Muscle of leg (tissue), 16 donors: ENCODE measurements at places on chromosomes 5 and 9.

DNA sequence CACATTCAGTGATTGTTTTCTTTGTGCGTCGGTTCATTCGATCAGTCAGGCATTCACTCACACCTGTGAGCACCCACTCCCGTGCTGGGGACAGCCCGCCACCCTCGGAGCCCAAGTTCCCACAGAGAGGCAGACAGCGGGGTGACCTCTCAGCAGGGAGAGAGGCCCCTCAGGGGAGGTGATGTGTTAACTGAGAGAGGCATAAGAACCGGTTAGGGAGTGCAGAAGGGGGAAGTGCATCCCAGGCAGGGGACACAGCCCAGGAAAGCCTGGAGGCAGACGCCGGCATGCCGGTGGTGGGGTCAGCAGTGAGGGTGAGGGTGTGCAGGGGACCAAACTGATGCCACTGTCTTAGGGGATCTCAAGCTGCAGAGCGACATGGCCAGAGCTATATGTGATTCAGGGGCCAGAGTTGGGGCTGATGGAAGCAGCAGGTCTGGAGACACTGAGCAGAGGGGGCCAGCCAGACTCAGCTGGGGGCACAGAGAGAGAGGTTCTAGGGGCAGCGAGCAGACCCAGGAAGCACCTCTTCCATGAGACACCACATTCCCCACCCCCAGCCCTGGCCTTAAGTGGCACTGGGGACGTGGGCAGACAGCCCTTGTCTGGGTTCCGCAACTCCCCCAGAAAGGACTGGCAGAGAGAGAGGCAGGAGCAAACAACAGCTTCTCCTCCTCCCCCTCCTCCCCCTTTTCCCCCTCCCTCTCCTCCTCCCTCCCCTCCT lies 35.9 kb downstream of the HK3 start:
- DNase-seq = no peak

GRCh38 chr5:55303238-55303690 lies 4.2 kb downstream of the DHX29 start:
- DNase-seq = no peak

DNA sequence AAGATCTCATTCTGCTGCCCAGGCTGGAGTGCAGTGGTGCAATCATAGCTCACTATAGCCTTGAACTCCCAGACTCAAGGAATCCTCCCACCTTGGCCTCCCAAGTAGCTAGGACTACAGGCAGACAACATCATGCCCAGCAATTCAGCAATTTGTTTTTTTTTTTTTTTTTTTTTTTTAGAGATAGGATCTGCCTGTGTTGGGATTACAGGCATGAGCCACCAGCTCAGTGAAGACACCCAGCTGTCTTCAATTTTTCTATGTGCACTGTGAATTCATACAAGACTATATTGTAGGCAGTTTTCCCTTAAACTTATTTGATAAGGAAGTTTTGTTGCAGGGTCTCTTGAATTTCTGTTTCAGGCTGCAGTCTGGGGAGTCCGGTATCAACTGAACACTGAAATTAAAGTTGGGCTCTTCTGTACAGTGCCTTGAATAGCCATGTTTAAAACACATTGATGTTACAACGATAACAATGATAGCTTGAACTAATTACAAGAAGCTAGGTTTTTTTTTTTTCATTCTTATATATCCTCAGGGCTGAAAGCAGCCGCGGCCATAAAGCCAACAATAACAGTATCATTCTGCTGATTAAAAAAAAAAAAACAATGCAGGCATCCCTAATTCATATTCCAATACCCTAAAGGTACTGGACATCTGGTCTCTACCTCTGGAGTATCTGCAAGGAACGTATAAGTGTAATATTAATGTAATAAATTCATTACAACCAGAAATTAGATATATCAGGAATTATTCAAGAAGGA lies 63.5 kb downstream of the MPDZ start:
- no peak for DNase-seq

DNA sequence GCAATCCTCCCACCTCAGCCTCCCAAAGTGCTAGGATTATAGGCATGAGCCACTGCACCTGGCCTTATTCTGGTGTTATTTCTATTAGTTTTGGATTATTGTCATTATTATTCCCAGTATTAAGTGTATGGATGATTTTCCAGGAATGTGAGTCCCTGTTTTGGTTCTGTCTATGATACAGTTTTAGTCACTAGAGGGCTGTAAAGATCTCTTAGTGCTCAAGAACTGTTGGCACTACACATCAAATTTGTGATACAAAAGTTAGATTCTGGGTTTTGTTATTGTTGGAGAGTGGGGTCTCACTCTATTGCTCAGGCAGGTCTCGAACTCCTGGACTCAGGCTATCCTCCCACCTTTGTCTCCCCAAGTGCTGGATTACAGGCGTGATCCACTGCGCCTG lies 12.1 kb downstream of the CCL28 start:
- DNase-seq = no peak

DNA sequence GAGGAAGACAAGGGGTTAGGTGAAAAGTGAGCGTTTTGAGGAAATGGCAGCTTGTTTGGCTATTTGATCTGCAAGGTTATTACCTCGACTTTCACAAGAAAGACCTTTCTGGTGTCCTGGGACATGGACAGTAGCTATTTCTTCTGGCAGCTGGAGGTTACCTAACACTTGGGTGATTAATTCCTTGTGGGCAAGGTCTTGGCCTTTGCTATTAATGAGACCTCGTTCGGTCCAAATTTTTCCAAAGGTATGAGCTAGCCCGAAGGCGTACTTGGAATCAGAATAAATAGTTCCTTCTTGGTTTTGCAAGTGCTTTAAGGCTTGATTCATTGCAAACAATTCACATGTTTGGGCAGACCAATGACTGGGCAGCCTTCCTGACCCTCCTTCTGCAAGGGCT lies 4.9 kb downstream of the GTF3C5 start:
- no peak for DNase-seq

GRCh38 chr5:142046191-142046590 lies 33.4 kb upstream of the GNPDA1 start:
- DNase-seq = peak; percentile 57

DNA sequence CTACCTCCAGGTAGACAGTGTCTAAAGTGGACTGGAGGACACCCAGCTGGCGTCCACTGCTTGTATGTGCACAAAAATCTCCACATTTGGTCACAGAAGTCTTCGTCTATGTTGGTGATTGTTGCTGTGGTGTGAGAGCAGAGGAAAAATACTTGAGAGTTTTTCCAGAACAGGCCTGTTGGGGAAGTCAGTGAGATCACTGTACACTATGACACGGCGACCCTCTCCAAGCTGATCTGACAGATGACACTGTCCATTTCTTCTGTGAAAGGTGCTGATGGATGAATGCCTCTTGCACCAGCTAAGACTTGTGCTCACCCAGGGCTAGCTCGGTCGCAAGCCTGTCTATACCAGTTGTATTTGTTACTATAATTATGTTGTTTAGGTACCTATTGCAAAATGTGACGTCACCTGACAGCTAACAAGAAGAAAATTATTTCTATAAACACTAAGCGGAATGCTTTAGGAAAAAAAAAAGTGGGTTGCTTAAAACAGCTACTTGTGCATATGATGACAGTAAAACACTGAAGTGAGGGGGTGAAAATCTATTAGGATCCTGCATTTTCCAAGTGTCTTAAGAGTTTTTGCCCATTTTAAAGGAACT lies 142.3 kb downstream of the ROR2 start:
- DNase-seq = peak; percentile 42

DNA sequence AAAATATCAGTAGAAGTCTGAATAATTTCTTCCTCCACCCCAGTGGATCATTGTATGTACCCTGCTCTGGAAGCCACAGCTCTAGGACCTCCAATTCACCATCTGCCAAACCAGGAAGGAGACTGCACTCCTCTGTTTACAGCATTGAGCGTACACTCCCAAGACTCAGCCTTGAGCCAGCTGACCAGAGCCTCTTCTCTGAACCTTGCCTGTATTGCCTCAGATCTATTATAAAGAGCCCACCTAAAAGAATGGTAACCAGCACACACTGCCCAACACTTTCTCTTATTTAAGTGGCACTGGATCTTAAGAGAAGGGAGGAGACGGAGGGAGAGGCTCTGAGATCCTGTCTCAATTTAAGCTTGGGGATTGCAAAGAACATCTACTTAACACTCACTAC lies 217.8 kb upstream of the RASEF start:
- DNase-seq = no peak

GRCh38 chr5:55160493-55161209 lies 680 bp downstream of the GPX8 start:
- peak; percentile 98 for DNase-seq

- DNase-seq = no peak
Measured at GRCh38 chr9:126545106-126545505, 68.6 kb upstream of the LMX1B start.

- DNase-seq = no peak
Measured at GRCh38 chr5:150641006-150641570, 628 bp downstream of the SYNPO start.

DNA sequence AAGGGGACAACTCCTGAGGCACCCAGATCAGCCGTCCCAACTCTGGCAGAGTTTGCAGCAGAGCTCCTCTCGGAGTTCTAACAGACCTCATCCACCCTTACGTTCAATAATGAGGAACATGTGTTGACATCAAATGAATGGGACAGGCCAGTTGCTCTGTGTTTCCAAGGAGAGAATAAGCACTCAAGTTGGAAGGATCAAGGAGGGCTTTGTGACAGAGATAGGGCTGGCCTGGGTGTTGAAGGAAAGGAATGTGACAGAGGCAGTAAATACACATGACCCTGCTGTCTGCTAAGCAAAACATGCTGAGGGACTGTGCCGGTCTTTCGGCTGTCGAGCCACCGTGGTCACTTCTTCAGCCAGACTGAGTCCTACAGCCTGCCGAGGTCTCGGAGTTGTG lies 48.2 kb downstream of the GPR107 start:
- DNase-seq = peak; percentile 51

DNA sequence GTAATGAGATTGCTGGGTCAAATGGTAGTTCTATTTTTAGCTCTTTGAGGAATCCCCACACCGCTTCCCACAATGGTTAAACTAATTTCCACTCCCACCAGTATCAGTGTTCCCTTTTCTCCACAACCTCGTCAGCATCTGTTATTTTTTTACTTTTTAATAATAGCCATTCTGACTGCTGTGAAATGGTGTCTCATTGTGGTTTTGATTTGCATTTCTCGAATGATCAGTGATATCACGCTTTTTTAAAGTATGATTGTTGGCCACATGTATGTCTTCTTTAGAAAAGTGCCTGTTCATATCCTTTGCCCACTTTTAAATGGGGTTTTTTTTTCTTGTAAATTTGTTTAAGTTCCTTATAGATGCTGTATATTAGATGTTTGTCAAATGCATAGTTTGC lies 73.5 kb downstream of the MTAP start:
- DNase-seq = no peak

DNA sequence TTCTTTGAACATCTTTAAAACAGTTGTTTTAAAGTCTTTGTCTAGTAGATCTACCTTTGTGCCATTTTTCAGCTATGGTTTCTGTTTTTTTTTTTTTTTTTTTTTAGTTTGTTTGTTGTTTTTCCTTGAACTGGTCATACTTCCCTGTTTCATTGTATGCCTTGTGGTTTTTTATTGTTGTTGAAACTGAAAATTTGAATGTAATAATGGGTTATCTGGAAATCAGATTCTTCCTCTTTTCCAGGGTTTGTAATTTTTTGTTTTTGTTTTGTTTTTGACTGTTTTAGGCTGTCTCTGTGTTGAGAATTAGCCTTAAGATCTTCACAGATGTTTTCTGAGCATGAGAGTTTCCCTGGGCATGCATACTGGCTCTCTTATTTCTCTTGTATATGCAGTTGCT lies 269.6 kb upstream of the DAP start:
- DNase-seq = no peak

DNA sequence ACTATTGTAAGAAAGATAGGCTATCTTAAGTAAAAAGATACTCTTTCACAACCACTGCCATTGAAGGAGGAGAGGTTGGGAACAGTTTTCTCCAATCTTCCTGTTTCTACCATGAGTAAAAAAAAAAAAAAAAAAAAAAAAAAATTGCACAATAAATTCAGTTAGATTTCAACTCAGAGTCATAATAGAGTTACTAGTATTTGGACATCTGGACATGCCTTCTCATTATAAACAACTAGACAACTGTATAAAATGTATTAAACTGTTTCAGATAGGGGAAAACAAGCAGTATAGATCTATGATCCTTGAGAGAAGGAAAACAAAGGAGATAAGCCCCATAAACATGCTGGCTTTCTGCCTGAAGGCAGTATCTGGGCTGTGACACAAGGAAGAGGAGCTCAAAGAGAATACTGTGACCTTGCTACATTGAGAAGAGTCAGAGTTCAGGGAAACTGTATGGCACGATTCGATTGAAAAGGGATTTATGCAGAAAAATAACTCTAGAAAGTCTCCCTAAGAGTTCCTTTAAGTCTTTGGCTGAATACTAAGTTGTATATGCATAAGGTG lies 249.2 kb upstream of the POU5F2 start:
- no peak for DNase-seq

GRCh38 chr9:81053298-81054025 lies 635.9 kb downstream of the TLE1 start:
- DNase-seq = peak; percentile 23

DNA sequence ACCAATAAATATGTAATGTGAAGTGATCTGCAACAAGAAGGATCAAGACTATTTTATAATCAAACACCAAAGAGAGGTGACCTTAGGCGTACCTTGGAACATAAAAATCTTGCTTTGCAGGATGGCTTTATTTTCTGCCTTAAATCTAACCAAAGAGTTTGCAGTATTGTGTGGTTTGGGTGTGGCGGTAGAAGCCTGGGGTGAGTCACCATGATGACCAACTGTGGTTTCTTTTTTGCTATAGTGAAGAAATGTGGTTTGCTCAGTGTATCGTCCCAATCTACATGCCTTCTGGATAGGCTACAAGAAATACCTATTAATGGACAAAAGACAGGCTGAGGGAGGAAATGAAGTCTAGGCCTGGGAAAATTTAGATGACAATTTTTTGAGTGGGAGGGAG lies 5.1 kb upstream of the CAST start:
- no peak for DNase-seq

DNA sequence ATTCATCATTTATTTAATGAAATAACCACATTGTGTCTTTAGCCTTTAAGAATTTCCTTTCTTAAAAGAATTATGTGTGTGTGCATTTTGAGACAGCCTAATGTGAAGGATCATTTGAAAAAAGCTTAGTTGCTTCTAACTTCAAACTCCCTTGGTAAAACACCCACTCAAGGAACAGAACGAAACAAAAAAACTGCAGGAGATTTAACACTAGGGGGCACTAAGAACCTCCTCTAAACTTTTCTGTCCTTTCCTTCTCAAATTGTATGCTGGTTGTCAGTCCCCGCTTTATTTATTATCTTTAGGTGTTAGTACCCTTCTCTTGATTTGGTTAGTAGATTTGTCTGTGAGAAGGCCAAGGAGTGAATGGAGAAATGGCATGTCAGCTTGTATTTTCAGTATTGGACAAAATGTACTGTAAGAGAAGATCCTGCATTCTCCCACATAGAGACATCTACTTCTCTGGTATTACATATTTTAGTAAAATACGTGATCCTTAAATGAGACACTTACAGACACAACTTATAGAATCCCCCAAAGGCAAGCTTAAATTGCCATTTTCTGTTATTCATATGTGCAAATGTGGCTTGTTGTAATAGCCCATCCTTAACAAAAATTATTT lies 229.7 kb downstream of the MRPS30 start:
- peak; percentile 29 for DNase-seq

DNA sequence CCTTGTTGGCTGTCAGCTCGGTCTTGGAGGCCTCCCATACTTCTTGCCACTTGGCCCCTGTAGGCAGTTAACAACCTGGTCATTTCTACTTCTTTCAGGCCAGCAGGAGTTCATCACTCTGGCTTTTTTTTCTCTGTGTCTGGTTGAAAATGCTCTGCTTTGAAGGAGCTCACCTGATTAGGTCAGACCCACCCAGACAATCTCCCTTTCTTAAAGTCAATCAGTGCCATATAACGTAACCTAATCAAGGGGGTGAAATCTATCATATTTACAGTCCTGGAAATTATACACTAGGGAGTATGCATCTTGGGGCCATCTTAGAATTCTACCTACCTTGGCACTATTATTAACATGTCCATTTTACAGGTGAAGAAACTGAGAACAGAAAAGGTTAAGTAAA lies 155.4 kb downstream of the SREK1 start:
- DNase-seq = no peak
